ENCODE measurements at places on chromosomes 6 and 20.

DNA sequence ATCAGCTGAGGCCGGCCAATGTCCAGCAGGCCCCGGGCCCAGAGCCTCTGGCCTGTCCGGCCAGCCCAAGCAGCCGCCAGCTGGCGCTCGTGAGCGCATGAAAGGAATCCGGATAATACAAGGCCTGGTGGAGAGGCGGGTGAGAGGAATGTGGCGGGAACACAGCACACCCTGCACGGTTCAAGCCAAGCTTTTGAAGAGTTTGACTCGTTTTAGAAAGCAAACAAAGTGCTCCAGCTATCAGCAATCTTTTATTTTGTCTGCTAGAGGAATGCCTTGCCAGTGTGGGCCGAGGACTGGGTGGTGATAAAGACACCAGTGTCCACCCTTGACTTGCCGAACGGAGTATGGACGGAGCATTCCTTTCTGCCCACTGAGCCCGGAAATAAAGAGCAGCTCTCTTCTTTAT lies 9.3 kb upstream of the NEDD9 start:
- no peaks in the 10 kb centered on the region for H3K27me3 ChIP-seq
- peaks cover 27% of the 10 kb centered on the region for H3K36me3 ChIP-seq
- peaks cover 28% of the 10 kb centered on the region for H3K4me1 ChIP-seq
- DNase-seq: no peak

DNA sequence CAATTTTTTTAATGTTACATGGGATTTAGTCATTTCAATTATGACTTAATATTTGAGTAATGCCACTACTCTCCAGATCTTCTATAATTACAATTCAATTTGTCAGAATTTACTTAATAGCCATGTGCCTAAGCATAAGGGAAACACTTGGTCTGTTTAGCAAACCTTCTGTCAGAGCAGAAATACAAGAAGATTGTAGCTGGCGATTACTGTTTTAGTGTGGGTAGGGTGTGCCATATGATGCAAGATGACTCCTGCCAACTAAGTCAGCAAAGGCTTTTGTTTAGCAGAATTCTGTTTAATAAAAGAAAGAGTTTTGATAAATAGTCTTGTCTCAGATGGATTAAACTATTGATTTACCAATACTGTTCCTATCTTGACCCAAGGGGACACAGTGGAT lies 455.4 kb downstream of the RNF144B start:
- no peaks in the 10 kb centered on the region for H3K4me1 ChIP-seq
- no peaks in the 10 kb centered on the region for H3K36me3 ChIP-seq
- no peaks in the 10 kb centered on the region for H3K27me3 ChIP-seq
- H3K27ac ChIP-seq: no peak overlapping the region

GRCh38 chr6:117817499-117817898 lies 89.6 kb upstream of the SLC35F1 start:
- no peaks in the 10 kb centered on the region for H3K4me1 ChIP-seq
- H3K4me3 ChIP-seq: no peak overlapping the region
- no peaks in the 10 kb centered on the region for H3K36me3 ChIP-seq
- no peak for DNase-seq
- peaks cover 2% of the 10 kb centered on the region for H3K27me3 ChIP-seq

GRCh38 chr20:38278131-38278530 lies 17.6 kb upstream of the KIAA1755 start:
- DNase-seq: no peak
- H3K27ac ChIP-seq: no peak overlapping the region
- no peaks in the 10 kb centered on the region for H3K4me1 ChIP-seq

DNA sequence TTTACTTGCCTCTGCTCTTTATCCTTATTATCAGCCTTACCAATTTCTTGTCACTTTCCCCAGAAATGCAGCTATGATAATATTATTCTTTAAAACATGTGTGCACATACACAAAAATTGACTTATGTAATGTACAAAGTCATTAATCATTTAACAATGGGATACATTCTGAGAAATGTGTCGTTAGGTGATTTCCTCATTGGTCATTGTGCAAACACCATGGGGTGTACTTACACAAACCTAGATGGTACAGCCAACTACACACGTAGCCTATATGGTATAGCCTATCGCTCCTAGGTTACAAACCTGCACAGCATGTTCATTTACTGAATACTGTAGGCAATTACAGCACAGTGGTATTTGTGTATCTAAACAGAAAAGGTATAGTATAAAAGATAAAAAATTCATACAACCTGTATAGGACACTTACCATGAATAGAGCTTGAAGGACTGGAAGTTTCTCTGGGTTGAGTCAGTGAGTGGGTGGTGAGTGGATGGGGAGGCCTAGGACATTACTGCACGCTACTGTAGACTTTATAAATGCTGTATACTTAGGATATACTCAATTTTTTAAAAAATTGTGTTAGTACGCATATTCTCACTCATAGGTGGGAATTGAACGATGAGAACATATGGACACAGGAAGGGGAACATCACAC lies 56.9 kb downstream of the HIVEP1 start:
- H3K36me3 ChIP-seq: peaks cover 5% of the 10 kb centered on the region
- no peak overlapping the region for H3K27ac ChIP-seq
- no peaks in the 10 kb centered on the region for H3K27me3 ChIP-seq
- no peak for DNase-seq

GRCh38 chr20:2468581-2469407 lies 1.8 kb downstream of the SNRPB start:
- peak overlapping the region; percentile 100 for H3K27ac ChIP-seq
- no peaks in the 10 kb centered on the region for H3K27me3 ChIP-seq
- H3K36me3 ChIP-seq: peaks cover 63% of the 10 kb centered on the region
- H3K4me3 ChIP-seq: peak overlapping the region; percentile 98
- no peak for DNase-seq

Measured in activated naive CD8-positive, alpha-beta T cell treated with anti-CD3 and anti-CD28 coated beads, Interleukin-2, amount 50 U/mL, for 24 hours (primary cell).